ENCODE measurements at places on chromosomes 6 and 20.
A peak's percentile ranks its signal among the peaks of the same experiment; 100 is the strongest.

GRCh38 chr20:48616481-48616880, 211.3 kb downstream of the PREX1 start:
- DNase-seq = no peak

- peak; percentile 6 for DNase-seq
These were observed 48.5 kb downstream of the FNDC1 start for GRCh38 chr6:159217595-159218275.

DNA sequence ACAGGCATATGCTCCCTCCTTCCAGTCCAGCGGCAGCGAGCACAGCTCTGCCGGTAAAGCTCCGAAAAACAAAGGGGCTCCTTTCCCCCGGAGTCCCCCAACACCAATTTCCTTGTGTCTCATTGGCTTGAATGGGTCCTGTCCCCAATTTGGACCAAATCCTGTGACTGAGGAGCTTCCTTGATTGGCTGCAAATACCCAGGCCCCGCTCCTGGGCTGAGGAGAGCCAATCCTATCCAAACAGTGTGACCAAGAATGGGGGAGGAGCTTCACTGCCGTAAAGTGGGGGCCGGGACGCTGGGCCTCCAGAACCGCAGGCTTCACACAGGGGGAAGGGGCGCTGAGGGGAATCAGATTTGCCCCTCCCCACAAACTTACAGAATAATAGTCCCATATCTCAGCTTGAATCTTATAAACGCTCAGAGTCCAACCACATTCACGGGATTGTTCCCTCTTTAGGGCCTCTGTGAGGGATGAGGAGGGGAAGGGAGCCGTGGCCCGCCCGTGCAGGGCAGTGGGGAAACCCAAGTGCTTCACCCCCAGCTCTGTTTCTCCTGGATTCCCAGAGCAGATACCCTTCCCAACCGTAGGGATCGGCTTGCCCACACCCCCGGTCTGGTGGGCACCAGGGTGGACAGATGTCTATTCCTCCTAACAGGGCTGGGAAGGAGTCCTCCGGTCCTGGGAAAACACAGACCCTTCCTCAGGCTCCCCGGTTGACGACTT, 141.0 kb upstream of the MLN start:
- no peak for DNase-seq

- DNase-seq = no peak
These were observed 50.0 kb upstream of the ELMO2 start for GRCh38 chr20:46456255-46457028.

- DNase-seq = no peak
These were observed 103.1 kb downstream of the HIVEP2 start for GRCh38 chr6:142841915-142842314.

DNA sequence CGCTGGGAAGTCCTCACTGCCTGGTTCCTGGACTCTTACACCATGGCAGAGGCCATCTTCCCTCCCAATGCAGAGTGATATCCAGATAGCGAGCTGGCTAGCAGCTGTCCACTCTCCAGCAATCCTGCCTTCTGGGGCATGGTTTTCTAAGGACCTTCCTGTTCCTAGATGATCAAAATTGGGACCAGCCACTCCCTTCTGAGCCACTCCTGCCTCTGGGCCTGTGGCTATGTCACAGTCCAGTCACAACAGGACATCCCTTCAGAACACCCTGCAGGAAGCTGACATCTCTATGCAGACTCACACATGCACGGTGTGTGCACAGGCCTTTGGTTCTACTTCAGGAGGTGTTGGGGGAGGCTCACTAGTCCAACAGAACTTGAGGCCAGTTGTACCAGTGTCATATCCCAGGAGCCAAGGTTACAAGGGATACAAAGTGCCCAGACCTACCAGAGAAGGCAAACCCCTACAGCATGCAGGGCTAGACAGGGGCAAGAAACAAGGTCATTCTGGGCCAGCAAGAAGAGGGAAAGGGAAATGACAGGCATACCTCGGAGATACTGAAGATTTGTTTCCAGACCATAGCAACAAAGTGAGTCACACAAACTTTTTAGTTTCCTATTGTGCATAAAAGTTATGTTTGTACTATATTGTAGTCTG, 2.7 kb upstream of the MCCD1 start:
- no peak for DNase-seq

- no peak for DNase-seq
These were observed 95.4 kb downstream of the RNF217 start for GRCh38 chr6:125057392-125058246.

DNA sequence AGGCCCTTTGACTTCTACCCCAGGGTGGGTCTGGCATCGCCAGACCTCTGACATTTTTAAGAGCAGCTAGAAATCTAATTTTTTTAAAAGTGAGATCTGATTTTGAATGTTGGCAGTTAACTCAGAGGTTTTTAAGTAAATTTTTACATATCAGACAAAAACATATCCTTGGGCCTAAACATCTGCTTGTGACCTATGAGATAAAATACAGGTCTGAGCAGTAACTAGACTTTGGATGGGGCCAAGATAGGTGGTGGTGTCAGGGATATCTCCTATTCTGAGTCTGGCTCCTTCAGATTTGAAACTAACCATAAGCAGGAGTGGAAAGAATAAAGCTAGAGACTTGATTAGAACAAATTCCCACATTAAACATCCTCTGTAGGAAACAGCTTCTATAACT, 17.6 kb downstream of the RALY start:
- DNase-seq = no peak
